Activated T-helper 2 cell treated with anti-CD3 and anti-CD28 coated beads, Interferon-gamma antibody, Interleukin-2, Interleukin-4, amounts not matched to agents 10 μg/mL and 5 μg/mL and 100 μg/mL, durations not matched to agents 14 hours and 24 hours and 36 hours (primary cell): ENCODE measurements at places on chromosomes 5 and 9. TPM values are rescaled to one million over a fixed set of nuclear protein-coding genes. Genes with fewer than 3 reads are reported as not detected.

- no peak for DNase-seq
These were observed 650.5 kb downstream of the ACTL7B start for GRCh38 chr9:108205276-108205675.

GRCh38 chr5:760363-761058, 24.0 kb downstream of the ZDHHC11B start:
- DNase-seq, result no peak

- no peak for DNase-seq
These were observed 59.0 kb downstream of the MAP1B start for GRCh38 chr5:72166070-72166979.

Gene SLC36A2
- total RNA-seq, result not detected in 2 replicates

- DNase-seq, result no peak
These were observed 30.9 kb downstream of the GLT6D1 start for GRCh38 chr9:135608294-135608998.

Gene TTLL11
- total RNA-seq, result 2.2 and 2.4 TPM in 2 replicates
